ENCODE measurements at places on chromosomes 2 and 18.
A peak's percentile ranks its signal among the peaks of the same experiment; 100 is the strongest.

GRCh38 chr2:71678874-71679273 lies 225.5 kb downstream of the DYSF start:
- no peak for DNase-seq

DNA sequence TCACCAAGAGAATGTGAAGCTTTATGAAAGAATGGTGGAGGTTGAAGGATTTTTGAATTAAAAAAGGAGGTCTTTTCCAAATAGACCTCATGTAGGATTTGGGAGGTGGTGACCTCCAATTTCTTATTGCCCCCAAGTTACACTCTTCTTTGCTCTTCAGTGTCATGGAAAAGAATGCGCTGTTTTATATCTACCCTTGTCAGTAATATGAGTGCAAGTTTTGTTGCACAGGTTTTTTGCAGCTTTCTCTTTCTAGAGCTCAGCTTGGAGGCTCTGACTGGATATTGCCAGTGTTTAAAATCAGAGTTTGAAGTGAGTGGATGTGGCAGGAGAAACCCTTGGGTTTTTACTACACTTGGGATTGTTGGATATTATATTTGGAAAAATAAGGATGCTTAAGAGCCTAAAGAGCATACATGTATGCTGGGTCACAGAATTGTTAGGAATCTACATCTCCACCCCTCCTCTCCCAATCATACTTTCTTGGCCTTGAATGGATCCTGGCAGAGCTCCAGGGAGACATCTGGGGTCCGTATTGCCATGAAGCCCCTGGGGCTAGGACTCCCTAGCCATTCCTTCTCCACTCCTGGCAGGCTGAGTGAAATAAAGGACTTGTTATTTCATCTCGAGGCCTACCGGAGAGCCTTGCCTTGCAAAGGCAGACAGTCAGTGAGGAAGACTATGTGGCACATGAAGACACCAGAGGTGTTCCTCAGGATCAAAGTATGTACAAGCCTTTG lies 43.8 kb downstream of the APOB start:
- DNase-seq = no peak

- no peak for DNase-seq
These were observed 33.0 kb upstream of the CCDC150 start for GRCh38 chr2:196606516-196606915.

- no peak for DNase-seq
These were observed 1.0 kb upstream of the GMPPA start for GRCh38 chr2:219497495-219498279.

DNA sequence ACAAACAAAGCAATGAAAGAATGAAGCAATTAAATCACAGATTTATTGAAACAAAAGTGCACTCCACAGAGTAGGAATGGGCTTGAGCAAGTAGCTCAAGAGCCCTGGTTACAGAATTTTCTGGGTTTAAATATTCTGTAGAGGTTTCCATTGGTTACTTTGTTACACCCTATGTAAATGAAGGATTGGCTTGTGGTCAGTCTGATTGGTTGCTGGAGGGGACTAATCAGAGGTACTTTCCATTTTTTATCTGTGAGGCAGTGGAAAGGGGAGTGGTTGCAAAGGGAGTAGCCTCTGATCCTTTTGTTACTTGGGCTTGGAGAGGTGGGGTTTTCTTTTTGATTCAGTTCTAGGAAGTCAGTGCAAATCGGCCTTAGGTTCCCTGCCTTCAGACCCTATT lies 253.3 kb downstream of the ARL6IP6 start:
- no peak for DNase-seq

DNA sequence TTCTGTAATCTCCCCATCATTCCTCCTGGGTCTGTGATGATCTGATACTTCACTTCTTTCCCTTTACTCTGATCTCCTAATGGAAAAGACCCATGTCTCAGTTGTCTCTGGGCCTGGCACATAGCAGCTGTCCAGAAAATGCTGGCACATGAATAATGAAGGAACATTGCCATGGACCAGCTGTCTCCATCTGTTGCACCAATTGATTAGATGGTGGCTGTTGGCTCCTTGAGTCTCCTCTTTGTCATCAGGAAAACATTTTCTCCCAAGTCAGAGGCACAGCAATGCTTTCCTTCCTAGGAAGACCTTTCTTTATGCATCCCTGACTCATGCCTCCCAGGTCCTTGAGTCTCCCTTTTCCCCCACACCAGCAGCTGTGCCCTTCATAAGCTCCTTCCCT lies 286.2 kb upstream of the CXCR4 start:
- DNase-seq = no peak

- DNase-seq = no peak
These were observed 64.0 kb downstream of the ODC1 start for GRCh38 chr2:10383960-10384734.

DNA sequence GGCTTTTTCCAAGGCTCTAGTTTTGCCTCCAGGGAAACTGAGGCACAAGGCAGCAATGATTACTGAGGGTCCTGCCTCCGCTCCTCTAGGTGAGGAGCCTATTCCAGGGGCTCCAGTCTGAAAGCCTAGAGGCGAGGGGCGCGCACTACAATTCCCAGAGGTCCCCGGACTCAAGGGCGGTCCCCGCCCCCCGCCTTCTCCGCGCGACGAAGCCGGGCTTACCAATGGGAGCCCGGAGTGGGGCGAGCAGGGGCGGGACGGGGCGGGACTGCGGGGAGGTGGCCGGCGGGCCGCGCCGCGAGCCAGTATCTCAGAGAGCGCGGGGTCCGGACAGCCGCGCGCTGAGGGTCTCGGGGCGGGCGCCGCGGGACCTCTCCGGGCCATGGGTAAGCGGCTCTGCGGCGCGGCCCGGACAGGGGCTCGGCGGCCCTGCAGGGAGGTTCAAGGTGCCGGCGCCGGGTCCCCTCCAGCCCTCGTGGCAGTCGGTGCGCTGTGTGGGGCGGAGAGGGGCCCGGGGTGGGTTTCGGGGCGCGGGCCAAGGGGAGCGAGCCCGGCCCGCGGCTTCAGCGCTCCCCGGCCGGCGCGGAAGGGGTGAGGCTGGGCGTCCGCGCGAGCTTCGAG lies at the start of gene ARID5A:
TSS of gene ARID5A (plus strand) at position 308 of the 621 bp plus-strand sequence. CDS start at position 383, 75 bp downstream.
- DNase-seq = peak; percentile 88

DNA sequence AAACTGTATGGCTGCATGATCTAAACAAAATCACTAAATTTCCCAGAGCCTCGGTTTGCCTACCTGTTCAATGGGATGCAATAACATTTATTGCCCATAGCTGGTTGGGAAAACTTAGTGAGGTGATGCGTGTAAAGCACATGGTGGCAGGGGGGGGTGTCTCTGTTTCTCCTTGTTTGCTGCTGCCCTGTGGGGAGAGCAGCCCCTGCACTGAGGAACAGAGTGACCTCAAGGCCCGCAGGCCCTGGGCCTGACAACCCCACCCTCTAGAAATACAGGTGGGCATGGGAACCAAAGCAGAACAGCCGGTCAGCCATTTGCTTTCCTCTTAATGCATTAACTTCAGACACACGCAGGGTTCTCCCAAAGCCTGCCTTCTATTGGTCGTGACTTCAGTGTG lies 55.1 kb upstream of the SLC66A3 start:
- no peak for DNase-seq

GRCh38 chr2:181646415-181646987 lies 10.4 kb downstream of the CERKL start:
- no peak for DNase-seq

GRCh38 chr2:9463698-9464034 lies 10.7 kb upstream of the IAH1 start:
- no peak for DNase-seq

DNA sequence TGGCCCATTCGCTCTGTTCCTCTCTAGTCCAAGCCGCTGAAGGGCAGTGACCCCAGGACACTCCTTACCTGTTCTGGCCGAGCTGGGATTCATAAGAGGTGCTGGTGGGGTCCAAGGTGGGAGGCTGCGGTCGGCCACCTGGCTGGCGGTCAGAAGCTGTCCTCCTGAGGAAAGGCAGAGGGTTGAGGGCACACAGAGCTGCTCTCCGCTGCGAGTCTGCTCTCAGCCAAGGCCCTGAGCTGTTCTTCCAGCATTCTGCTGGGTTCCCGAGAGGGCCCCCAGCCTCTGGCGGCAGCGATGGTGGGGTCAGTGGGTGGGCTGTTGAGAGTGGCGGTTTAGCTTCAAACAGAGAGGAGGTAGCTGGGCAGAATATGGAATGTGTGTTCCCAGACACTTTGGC lies 3.8 kb downstream of the PCARE start:
- DNase-seq = no peak

DNA sequence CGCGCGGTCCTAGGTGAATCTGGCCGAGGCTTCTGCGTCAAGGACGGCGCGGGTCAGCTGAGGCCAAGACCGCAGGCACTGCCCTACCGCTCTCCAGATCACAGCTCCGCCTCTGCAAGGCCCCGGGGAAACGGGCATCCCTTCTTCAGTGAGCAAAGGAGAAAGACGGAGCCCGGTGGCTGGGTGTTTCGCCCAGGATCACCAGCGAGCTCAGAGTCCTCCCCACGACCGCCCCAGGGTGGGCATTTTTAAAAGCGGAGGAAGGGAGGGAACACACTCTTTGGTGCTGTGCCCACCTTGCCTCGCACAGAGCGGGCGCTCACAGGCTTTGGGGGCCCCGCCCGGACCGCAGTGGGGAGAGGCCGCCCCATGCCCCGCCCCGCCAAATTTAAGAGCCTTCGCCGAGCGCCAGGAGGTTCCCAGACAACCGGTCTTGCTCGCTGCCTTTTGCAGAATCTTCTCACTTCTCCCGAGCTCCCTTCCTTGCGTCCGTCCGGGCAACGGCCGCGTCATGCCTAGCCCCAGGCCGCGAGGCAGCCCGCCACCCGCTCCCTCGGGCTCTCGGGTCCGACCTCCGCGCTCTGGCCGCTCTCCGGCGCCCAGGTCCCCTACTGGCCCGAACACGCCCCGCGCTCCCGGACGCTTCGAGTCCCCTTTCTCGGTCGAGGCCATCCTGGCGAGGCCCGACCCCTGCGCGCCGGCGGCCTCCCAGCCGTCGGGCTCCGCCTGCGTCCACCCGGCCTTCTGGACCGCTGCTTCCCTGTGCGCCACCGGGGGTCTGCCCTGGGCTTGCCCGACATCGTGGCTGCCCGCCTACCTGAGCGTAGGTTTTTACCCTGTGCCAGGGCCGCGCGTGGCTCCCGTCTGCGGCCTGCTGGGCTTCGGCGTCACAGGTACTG lies at the start of gene NOTO:
TSS of gene NOTO (plus strand) at position 419 of the 899 bp plus-strand sequence. CDS start at position 512, 93 bp downstream.
- no peak for DNase-seq

DNA sequence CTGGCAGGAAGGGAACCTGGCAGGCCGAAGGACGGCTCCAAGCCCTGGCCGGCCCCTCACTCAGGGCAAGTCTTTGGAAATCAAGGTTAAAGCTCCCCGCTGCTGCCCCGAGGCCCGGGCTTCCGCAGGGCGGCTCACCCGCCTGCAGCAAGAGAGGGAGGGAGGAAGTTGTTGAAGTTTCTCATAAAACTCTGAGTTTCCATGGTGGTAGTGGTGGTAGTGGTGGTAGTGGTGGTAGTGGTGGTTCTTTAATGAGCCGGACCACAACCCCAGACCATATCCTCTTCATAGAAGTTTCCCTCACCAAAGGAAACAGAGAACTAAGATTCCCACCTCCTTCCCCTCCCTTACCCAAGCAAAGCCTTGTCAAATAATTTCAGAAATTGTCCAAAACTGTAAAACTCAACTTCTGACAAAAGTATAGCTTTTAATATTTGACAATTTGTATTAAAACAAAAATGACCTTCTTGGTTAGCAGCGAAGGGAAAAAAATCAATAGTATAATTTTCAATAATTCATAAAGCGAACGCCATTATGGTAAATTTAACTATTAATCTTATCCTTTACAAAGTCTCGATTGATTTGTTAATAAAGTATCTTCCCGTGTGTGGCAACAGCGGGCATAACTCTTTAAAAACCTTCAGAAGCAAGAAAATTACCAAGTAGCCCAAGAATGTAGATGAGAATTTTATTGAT lies 1.5 kb upstream of the HOXD10 start:
- DNase-seq = peak; percentile 54

GRCh38 chr2:237268004-237268708 lies 145.8 kb downstream of the COL6A3 start:
- DNase-seq = no peak

DNA sequence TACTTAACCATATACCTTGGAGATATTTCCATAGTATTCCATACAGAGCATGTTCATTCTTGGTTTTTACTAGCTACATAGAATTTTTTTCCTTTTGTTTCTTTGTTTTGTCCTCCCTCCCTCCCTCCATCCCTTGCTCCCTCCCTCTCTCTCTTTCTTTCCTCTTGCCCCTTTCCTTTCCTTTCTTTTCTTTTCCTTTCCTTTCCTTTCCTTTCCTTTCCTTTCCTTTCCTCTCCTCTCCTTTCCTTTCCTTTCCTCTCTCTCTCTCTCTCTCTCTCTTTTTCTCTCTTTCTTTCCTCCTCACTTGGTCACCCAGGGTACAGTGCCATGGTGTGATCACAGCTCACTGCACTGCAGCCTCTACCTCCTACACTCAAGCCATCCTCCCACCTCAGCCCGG lies 28.3 kb downstream of the RPL37A start:
- DNase-seq = no peak

GRCh38 chr2:128413718-128414341 lies 95.2 kb upstream of the HS6ST1 start:
- peak; percentile 43 for DNase-seq

DNA sequence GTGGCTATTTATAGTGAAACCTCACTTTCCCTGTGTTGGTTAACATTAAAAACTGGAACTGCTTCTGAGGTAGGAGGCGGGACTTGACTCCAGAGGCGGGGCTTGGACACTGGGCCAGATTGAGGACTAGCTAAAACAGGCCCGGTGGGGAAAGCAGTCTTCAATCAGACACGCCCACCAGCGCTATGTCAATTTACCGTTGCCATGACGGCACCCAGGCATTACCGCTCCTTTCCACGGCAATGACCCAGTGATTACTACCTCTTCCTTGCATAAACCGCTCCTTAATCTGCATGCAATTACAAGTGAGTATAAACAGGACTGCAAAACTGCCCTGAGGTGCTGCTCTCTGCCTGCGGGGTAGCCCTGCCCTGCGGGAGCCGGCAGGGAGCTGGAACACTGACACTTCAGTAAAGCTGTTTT lies 35.3 kb downstream of the LRRFIP1 start:
- DNase-seq = no peak

DNA sequence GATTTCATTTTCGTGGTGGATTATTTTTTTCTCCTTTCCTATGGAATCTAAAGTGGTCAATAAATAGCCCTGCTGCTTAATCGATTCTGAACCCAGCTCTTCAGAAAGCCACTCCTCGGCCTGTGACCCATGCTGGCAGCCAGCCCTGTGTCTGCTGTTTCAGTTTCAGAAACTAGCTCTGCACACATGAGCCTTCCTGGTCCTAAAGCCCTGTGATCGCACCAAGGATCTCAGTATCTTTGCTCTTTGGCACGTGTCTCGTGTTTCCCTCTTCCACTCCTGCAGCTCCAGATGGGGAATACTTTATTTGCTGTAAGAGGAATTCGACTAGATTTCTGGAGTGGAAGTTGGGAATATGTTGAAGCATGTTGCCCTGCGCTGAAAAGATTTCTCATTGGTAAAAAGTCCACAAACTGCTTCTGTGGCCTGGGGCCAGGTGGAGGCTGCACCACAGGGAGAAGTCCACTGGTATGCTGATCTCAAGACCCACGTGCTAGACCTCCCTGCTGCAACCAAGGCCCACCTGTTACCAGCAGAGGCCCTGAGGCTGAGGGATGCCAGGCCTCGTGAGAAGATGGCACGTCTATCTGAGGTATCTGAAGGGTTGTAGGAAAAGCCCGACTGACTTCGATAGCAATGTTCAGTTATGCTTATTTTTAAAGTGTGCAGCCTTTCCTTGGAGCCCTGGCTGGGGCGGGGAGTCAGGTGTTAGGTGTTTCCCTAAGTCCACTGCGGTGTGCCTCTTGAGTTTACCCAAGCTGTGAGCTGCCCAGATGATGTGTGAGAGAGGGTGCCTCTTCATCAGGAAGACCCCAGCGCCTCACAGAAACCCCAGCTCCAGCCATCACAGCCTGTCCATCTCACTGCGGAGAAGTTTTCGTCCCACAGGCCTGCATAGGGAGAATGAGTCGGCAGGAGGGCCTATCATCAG lies 33.6 kb upstream of the CELF4 start:
- DNase-seq = no peak

- DNase-seq = peak; percentile 77
These were observed 101.9 kb downstream of the FOXI3 start for GRCh38 chr2:88350331-88351248.
